Stimulated activated CD4-positive, alpha-beta T cell treated with anti-CD3 and anti-CD28 coated beads, TNF-alpha, amount 100 ng/mL, for 48 hours (primary cell): ENCODE measurements at places on chromosomes 5 and 9.

DNA sequence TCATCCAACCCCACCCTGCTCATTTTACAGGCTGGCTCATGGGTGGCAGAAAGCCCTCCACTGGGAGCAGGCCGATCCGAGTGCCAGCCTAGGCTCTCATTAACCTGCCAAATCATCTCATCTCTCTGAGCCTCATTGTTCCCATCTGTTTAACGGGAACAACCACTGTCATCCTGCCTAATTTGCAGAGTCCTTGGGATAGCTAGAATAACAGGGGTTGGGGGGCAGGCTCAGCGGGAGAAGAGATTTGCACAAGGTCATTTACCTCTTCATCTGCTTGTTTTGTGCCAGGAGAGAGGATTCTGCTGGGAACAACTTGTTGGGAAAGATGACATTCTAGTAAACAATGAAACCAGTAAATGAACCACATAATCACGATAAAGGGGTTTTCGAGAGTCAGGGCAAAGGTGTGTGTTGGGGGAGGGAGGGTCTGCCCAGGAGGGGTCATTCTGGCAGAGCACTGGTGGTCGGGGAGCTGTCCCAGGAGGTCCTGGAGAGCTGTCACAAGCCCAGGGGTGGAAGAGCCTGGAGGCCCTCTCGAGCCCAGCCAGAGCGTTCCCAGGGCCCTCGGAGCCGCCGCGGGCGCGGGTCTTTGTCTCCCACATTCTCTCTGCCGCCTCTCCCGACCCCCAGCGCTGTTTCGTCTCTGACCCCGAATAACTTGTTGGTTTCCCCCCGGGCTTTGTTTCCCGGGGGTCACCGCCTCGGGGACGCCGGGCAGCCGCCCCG, 22.8 kb upstream of the NDST1 start:
- DNase-seq, result no peak

GRCh38 chr5:36948650-36949049, 72.1 kb downstream of the NIPBL start:
- no peak for DNase-seq

DNA sequence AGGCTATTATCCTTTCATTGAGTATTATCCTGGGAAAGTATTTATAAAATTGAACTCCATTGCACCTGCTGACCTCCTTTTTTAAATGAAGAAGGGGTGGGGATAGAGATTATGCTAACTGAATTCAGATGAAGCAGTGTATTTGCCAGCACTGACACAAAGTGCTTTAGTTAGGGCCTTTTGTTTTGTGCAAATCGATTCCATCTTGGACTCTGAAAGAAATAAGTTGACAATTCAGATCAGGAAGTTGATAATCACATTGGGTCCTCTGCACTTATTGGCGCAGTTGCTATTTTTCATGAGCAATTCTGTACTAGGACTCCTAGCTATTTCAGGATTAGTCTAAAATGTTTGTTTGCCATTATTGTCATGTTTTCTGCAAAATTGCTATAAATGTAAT, 101.6 kb upstream of the FSD1L start:
- no peak for DNase-seq

- no peak for DNase-seq
These were observed 296.4 kb downstream of the CETN3 start for GRCh38 chr5:90113108-90113507.

- DNase-seq, result no peak
These were observed 8.8 kb downstream of the TENT2 start for GRCh38 chr5:79621056-79621455.

- no peak for DNase-seq
These were observed 29.7 kb downstream of the GTF3C4 start for GRCh38 chr9:132699956-132700355.
